ENCODE measurements at places on chromosomes 7 and 10. TPM values are rescaled to one million over a fixed set of nuclear protein-coding genes. Genes with fewer than 3 reads are reported as not detected.

HMX2 gene
- not detected for total RNA-seq

HERC4 gene
- total RNA-seq: 57.0 TPM

TAS2R5 gene
- 9.0 TPM for total RNA-seq

DNA sequence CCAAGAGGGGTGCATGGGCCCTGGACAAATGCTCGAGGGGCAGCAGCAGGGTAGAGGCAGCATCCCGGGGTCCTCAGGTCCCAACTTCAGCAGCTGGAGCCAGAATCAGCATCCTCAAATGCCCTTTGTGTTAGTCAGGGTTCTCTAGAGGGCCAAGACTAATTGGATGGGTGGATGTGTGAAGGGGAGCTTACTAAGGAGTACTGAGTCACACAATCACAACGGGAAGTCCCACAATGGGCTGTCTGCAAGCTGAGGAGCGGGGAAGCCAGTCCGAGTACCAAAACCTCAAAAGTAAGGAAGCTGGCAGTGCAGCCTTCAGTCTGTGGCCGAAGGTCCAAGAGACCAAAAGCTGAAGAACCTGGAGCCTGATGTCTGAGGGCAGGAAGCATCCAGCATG lies 162.9 kb upstream of the TCERG1L start:
- DNase-seq: no peak

DNA sequence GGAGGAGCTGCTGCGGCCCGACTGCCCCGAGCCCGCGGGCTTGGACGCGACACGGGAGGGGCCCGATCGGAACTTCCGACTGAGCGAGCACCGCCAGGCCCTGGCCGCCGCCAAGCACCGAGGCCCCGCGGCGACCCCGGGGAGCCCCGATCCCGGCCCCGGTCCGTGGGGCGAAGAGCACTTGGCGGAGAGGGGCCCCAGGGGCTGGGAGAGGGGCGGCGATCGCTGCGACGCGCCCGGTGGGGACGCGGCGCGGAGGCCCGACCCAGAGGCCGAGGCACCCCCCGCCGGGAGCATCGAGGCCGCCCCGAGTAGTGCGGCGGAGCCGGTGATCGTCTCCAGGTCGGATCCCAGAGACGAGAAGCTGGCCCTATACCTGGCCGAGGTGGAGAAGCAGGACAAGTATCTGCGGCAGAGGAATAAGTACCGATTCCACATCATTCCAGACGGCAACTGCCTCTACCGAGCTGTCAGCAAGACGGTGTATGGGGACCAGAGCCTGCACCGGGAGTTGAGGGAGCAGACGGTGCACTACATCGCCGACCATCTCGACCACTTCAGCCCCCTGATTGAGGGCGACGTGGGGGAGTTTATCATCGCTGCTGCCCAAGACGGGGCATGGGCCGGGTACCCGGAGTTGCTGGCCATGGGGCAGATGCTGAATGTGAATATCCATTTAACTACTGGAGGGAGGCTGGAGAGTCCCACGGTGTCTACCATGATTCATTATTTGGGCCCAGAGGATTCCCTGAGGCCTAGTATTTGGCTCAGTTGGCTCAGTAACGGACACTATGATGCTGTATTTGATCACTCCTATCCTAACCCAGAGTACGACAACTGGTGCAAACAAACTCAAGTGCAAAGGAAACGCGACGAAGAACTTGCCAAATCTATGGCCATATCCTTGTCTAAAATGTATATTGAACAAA lies 1.4 kb downstream of the OTUD1 start:
- no peak for DNase-seq

- DNase-seq: no peak
These were observed 17.7 kb upstream of the EXOC4 start for GRCh38 chr7:133234961-133235875.

GRCh38 chr7:126460664-126461063 lies 792.1 kb downstream of the GRM8 start:
- DNase-seq: no peak

Data from tibial nerve (tissue), 4 donors.